COR-L47 (cell line): ENCODE measurements at places on chromosomes 16 and 17.

DNA sequence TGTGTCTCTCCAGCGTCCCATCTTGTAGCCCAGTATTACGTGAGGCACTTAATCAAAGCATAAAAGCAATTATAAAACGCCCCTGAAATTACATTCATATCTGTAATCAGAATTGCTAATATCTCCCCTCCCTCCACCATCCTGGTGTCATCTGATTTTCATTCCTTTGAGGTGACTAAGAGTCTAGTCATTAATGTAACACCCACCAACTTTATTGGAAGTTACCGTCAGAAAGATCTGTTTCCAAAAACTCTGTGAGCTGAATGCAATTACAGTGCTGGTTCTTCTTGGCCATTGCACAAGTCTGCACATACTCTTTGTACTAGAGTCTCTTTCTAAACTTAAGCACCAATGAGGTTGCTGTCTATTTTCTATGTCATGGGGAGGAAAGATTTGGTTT, 12.5 kb upstream of the MAF start:
- DNase-seq = no peak

- DNase-seq = no peak
Measured at GRCh38 chr17:63246344-63246743, 199.8 kb downstream of the CYB561 start.

DNA sequence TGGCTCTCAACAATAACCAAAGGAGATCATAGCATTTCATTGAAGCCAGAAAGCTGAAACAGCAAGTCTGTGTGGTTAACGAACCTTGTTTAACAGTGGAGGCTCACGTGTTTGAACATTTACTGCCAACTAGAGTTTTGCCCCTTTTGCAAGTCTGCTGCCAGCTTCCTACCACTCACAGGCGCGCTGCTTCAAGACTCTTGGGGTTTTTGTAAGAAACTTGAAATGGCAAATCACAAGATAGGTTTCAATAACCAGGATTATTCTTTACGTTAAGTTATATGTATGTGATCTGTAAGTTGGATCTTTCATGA, 1.2 kb downstream of the SNTB2 start:
- peak; percentile 38 for DNase-seq

- no peak for DNase-seq
Measured at GRCh38 chr17:5344914-5345313, 62.8 kb downstream of the RABEP1 start.

- DNase-seq = no peak
Measured at GRCh38 chr17:32117399-32117798, 24.9 kb upstream of the RHOT1 start.

DNA sequence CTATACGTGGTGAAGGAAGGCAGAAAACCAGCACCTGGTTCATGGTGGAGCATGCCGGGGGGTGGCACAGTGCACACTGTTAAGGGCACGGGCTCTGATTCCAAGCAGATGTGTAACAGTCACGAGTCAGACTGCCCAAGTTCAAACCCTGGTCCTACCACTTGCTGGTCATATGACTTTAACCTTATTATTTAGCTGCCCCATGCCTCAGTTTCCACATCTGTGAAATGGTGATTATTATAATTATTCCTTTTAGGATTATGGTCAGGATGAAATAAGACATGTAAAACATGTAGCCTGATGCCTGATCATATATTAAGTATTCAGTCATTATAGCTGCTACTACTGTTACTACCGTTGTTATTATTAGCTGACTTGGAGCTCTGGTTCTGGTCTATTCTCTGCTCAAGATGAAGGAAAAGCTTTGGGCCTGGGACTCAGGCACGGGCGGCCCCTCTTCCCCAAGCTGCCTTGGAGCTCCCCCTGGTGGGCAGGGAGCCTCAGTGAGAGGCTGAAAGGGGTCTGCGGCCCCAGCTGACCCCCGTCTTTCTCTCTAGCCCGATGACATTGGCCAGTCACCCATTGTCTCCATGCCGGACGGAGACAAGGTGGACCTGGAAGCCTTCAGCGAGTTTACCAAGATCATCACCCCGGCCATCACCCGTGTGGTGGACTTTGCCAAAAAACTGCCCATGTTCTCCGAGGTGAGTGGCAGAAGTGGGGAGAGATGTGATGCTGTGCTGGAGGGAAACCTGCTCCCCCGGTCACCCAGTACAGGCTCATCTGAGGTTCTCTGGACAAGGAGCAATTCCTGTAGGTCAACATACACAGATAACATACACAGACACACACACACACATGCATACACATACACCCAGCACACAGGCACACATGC, 14.0 kb downstream of the NR1D1 start:
- peak; percentile 50 for DNase-seq

DNA sequence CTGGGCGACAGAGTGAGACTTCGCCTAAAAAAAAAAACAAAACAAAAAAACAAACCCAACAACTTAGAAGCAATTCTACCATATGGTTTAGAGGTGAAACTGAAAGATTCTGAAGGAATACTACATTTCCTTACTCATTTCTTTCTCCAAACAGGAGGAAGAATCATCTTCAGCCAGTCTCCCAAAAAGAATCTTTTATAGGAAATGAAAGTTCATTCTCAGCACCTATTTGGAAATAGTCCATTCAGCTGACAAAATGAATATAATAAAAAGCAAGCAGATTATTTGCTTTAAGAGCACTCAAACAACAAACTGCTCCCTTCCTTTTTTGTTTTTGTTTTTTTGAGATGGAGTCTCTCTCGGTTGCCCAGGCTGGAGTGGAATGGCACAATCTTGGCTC, 17.7 kb downstream of the GRB2 start:
- DNase-seq = no peak

- DNase-seq = no peak
Measured at GRCh38 chr17:40139566-40140058, 725 bp upstream of the CASC3 start.
